ENCODE measurements at places on chromosomes 13 and 19. TPM values are rescaled to one million over a fixed set of nuclear protein-coding genes. Genes with fewer than 3 reads are reported as not detected.

The TTC9B gene
- 0.59 TPM for total RNA-seq

The CEACAM8 gene
- total RNA-seq, result not detected

The DIRAS1 gene
- total RNA-seq, result 14.3 TPM

The ZNF429 gene
- total RNA-seq, result 2.6 TPM

The TNFAIP8L1 gene
- 1.6 TPM for total RNA-seq

The FLT3LG gene
- not detected for total RNA-seq

The PGLYRP1 gene
- not detected for total RNA-seq

The DDX39A gene
- total RNA-seq, result 52.4 TPM

The KLK15 gene
- total RNA-seq, result not detected

The RDH8 gene
- total RNA-seq, result not detected
